T-cell (primary cell): ENCODE measurements at places on chromosomes 2 and 18. TPM values are rescaled to one million over a fixed set of nuclear protein-coding genes. Genes with fewer than 3 reads are reported as not detected.

GRCh38 chr2:165440367-165440766 lies 29.1 kb upstream of the CSRNP3 start:
- DNase-seq = no peak

GRCh38 chr2:222888716-222889115 lies 27.9 kb downstream of the ACSL3 start:
- DNase-seq = no peak

MEP1B gene
- not detected for total RNA-seq

CARF gene
- total RNA-seq = 19.4 TPM

MOGAT1 gene
- not detected for total RNA-seq

- DNase-seq = no peak
Observed at GRCh38 chr2:129301431-129301913, 678.0 kb upstream of the RAB6C start.

DNA sequence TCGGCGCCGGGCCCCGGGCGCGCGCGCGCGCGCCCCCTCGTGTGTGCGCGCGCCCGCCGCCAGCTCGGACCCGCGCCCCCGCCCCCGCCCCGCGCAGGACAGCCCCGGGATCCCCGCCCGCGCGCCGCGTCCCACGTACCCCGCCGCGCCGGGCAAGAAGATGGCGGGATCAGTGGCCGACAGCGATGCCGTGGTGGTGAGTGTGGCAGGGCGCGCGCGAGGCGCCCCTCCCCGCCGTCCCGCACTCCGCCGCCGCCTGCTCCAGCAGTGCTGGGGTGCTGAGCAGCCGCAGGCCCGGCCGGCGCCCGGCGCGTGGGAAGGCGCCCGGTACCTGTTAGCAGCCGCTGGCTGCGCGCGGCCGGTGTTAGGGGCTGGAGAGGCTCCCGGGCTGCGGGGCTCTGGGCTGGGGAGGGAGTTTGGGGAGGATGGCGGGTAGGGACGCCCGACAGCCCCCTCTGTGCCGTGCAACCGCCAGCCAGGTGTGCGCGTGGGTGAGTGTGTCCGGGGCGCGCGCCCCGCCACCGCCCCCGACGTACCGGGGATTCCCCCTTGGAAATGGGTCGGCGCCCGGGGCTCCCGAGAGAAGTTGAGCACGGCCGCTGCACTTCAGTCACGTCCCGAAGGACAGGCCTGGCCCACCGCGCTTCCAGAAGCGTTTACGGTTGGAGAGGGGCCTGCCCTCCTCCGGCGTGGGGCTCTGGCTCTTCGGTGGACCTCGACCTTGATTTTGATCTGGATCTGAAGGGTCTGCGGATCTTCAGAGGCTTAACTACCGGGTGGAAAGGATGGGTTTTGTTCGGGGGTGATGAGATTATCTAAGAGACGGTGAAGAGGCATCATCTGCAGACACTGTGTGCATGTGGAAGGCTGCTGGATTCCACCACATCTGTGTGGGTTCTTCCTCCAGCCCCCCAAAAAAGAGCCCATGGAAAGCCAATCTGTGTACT lies 697 bp downstream of the LGALSL start:
- peak; percentile 30 for DNase-seq

GRCh38 chr2:50347358-50348044 lies 684.4 kb downstream of the NRXN1 start:
- DNase-seq = no peak

GRCh38 chr2:241461693-241462677 lies 46.4 kb downstream of the STK25 start:
- no peak for DNase-seq

LYPD6 gene
- not detected for total RNA-seq

GRCh38 chr2:178306352-178307073 lies 112.2 kb downstream of the OSBPL6 start:
- peak; percentile 1 for DNase-seq
